ENCODE measurements at places on chromosomes 4 and X.

- DNase-seq, result no peak
Measured at GRCh38 chr4:95839891-95840290, at the start of gene PDHA2. Gene PDHA2, plus strand, starts transcription at chr4:95840093. Its CDS starts 58 bp downstream, at chr4:95840151.

- DNase-seq, result peak; percentile 86
Measured at GRCh38 chrX:41692162-41692749, 3.5 kb downstream of the GPR34 start.

DNA sequence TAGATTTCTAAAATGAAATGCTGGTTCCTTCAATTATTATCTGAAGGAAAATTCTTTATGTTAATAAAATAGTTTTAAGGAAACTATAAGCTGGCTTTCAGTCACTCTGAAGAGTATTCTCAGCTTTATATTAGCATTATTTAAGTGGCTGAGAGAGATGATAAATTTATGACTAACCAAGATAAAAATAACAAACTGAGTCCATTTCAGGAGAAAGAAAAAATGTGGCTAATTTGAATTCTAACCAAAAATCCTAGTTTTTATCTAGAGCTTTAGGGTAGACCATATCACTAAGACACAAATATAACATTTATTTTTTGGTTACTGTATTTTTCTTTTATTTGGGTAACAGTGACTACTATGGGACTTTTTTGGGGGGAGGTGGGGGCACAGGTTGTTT, 59.4 kb upstream of the NAP1L5 start:
- DNase-seq, result no peak

DNA sequence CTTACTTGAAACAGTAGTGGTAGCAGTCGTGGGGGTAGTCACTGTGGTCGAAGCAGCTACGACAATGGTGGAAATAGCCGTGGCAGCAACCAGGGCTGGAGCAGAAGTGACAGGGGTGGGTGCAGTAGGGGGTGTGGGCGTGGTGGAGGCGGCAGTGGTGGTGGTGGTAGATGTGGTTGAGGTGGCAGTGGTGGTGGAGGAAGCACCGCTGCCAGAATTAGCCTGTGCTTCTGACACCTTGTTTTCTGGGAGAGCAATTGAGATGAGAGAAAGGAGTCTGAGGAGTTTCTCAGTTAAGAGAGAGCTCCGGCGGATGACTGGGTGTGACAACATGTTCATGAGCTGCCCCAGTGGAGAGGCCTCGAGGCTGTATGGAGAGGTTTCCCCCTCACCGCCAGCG, 113.5 kb upstream of the HSD17B10 start:
- DNase-seq, result no peak

DNA sequence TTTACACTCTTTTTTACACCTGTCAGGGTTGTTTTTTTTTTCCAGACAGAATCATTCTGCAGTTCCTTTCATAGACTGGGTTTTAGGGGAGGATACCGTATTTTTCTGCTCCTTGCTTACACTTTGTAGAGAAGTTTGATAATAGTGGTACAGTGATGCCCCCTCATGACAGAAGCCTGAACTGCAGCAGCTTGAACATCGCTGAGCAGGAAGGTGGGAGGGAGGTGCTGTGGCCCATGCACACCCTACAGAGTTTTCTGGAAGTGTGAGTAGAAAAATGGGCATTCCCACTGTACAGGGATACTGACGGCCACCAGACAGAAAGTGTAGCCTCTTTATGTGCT, 54.5 kb downstream of the RAB40A start:
- peak; percentile 83 for DNase-seq

DNA sequence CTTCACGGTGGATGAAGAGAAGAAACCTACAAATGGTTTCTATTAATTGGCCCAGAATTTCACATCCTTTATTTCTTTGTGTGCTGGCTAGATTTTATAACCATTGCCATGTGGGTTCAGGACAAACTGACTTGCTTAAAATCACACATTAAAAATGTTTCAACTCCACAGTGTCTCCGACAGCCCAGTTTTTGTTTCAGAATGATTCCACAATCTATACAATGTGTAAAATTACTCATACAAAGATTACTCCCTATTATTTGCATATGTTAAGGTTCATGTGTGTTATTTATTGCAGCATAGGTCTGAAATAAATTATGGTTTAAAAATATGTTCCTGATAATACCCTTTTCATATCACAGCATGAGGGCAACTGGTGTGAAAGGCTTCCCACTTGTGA, 20.6 kb downstream of the DCHS2 start:
- no peak for DNase-seq

GRCh38 chrX:54820737-54821136, 13.2 kb downstream of the MAGED2 start:
- no peak for DNase-seq

GRCh38 chrX:133185938-133186337, 32.2 kb downstream of the TFDP3 start:
- DNase-seq, result no peak

GRCh38 chrX:66200050-66200664, 36.1 kb downstream of the HEPH start:
- DNase-seq, result no peak

All from cardiac muscle cell (in vitro differentiated cells and primary cell).